ENCODE measurements at places on chromosomes 7 and 10.

DNA sequence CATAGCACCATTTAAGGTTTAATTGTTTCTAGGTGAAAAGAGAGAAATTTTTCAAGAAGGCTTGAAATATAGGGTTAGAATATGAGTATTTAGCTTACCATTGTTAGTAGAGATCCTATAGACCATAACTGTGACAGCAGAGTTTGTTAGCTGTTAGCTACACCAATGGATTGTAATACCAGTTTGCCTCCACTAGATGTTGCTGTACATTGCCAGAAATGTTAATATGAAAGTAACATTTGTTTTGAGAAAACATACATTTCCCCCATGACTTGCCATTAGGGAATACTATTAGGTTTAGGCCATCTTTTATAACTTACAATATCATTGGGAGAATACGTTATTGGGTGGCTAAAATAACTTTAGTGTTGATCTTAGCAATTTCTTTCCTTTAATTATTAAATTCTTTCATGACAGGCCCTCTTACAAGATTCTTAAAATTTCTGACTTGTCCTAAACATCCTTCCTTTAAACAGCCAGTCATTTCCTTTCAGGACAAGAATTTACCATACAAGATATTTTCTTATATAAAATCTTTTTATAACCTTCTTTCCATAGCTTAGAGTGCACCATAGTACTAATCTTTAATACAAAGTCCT lies 39.5 kb downstream of the ZNF117 start:
- DNase-seq, result no peak

DNA sequence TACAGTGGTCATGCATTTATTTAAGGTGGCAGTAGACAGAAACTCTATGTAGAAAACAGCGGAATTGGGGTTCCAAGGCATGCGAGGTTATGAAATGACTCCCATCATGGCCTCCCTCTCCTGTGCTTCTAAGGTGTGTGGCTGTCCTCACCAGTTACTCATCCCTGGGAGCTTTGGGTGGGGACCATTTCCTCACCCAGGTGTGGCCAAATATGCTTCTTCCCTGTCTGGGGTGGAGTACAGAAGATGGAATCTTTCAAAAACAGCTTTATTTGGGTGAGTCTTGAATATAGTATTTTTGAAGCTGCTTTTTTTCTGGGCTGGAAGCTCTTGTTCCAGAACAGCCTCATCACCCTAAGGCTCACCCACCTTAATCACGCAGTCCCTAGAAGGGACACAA lies 139.0 kb downstream of the NRF1 start:
- no peak for DNase-seq

DNA sequence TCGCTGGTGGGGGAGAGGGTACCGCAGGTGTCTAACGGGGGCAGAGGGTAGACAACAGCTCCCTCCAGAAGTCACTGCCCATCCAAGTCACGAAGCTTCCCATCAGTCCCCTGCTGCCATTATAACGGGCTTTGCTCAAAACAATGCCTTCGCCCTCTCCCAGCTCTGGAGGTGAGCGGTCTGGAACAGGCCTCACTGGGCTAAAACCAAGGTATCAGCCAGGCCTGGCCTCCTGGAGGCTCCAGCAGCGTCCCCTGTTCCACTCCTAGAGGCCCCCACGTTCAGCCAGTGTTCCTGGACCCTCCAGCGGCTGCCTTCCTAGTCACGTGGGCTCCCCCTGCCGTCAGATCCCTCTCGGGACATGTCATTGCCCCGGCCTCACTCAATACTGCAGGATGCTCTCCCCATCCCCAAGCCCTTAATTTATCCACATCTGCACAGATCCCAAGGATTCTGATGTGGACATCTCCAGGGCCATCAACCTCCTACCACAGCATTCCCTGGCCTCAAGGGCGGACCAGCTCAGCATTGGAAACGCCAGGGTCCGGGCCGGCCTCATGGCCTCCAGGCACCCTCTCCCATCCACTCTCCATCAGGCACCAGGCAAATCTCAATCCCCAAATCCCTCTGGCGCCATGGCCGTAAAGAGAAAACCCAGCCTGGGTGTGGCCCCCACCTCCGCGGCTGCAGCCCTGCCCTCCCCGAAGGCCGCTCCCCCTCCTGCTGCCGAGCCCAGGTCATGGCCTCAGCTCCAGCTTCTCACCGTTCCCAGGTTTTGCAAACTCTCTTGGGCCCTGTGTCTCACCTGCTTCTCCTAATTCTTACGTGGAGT lies 104.1 kb upstream of the FAM20C start:
- peak; percentile 49 for DNase-seq

GRCh38 chr10:106830006-106830405 lies 334.5 kb downstream of the SORCS1 start:
- no peak for DNase-seq

GRCh38 chr10:126209451-126209850 lies 178.8 kb downstream of the ADAM12 start:
- DNase-seq, result no peak

DNA sequence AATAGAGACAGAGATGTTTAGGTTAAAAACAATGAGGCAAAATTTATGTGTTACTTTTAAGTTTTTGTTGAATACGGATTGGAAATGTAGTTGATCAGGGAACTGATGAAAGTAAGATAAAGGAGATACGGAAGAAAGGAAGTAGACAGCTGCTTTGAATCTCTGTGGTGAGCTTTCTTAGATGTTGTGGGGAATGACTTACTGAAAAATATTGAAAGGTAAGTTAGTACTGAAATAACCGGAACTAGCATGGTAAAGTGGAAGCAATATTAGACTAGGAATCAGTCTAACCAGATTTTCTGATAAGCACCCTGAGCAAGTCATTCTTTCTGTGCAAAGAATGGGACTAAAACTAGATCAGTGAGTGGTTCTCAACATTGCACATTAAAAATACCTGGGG lies 34.8 kb downstream of the LUC7L2 start:
- DNase-seq, result no peak

DNA sequence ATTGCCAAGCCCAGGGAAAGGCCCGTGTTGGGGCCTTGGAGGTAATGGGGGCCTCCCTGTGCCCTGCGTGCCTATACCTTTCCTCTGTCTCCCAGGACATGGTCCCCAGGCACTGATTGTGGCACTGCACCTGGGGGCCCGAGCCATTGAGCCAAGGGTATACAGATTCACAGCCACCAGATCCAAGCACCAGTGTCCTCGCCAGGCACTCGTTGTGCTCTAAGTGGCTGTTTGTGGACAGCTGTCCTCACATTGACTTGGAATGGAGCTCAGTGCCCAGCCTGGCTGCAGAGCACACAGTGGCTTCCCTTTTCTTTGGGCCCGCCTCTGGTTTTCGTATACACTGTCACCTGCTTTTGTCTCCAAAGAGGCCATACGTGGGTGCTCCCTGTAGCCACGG lies 72.0 kb upstream of the BTBD16 start:
- no peak for DNase-seq

GRCh38 chr7:127047521-127047920 lies 205.2 kb downstream of the GRM8 start:
- no peak for DNase-seq

DNA sequence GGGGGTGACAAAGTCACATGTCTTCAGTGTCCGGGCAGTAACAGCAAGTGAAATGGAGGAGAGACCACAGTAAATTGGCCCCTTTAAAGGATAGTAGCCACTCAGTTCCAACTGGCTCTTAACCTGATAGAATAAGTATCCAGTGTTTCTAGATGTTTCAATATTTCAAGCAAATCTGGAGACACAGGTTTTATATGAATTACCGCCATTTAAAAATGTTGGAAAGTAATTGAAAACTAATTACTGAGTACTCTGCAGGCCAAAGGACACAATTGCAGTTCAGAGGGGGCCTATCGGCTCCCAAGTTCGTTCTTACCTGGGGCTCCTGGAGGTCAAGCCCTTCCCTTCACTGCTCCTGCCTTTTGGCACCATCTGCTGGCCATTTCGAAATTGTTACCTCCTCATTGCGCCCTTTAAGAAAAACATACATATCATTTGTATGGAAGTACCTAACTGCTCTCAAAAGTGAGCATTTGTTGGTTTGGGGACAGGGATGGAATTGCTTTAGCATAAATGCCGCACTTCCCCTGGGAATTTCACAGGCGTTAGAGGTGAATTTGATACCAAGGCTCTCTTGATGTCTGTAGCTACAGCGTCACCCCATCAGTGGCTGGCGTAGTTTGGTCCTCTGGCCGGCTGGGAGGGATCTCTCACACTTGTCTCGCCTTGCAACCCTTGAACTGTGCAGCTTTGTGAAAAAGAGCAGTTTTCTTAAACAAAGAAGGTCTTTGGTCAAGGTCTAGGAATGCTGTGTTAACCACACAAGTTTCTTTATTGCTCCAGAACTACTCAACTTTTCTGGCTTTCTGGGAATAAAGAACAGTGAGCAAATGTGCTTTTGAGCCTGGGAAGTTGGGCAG lies 220.0 kb downstream of the ARHGAP21 start:
- DNase-seq, result peak; percentile 74

DNA sequence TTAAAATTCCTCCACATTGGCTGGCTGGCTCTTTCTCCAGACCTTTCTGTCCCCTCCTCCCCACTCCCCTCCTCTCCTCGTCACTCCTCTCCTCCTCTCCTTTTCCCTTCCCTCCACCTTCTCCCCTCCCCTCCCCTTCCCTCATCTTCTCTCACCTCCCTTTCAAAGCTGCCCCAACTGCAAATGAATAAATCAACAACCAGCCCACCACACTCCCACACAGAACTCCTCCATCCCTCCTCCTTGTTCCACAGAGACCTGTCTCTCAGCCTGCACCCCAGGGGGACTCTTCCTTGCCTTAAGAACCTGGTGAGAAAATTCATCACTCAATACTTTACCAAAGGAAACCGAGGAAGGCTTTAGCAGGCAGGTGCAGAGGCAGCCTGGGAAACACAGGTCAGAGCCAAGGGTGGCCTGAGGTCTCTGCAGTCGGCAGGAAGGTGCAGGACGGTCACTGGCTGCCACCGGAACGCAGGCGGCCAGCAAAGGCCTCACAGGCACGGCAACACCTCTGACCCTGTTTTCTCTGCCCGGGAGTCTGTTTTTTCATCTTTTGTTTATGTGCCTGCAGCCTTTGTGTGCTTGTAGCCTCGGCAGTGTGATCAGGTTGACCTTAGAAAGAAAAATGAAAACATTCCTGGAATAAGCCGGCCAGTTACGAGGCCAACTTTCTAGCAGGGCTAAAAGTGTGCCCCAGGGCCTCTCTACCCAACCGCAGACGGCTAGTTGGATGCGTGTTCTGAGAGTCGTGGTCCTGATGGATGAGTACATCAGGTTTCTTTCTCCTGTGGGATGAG lies 207.6 kb upstream of the KLF6 start:
- no peak for DNase-seq

- no peak for DNase-seq
Measured at GRCh38 chr10:6167456-6167855, 35.3 kb upstream of the PFKFB3 start.

- DNase-seq, result no peak
Measured at GRCh38 chr7:87784424-87784823, 91.7 kb downstream of the SLC25A40 start.

DNA sequence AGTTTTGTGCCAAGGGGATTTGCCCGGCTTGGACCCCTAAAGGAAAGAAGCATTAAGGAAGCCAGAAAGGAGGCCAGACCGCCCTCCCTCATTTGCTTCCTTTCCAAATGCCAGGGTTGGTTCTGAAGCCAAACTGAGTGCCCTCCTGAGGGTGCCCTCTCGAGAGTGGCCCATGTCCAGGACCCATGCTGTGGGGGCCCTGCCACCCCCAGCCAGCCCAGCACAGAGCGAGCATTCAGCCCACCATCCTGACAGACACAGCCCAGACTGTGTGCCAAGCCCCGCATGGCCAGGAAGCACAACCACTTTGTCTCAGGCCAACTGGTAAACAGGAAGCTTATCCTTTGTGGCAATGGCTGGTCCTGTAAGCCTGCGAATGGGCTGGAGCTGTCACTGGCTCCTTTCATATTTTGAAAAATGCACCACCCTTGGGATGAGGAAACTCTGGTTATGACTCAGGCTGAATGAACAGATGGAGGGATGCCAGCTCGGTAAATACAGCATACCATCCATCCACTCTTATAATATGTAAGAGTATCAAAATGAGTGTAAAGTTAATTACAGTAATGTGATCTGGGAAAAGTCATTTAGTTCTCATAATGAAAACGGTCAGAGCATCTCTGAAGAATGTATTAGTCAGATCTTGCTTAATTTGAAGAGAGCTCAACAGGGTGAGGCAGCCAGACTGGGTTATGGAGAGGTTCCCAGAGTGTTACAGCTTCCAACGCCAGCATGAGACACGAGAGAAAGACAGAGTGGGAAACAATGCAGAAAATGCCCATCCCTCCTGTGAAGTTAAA lies 65.0 kb downstream of the STK17A start:
- no peak for DNase-seq

- peak; percentile 84 for DNase-seq
Measured at GRCh38 chr7:128398016-128398840, 11.6 kb downstream of the IMPDH1 start.

DNA sequence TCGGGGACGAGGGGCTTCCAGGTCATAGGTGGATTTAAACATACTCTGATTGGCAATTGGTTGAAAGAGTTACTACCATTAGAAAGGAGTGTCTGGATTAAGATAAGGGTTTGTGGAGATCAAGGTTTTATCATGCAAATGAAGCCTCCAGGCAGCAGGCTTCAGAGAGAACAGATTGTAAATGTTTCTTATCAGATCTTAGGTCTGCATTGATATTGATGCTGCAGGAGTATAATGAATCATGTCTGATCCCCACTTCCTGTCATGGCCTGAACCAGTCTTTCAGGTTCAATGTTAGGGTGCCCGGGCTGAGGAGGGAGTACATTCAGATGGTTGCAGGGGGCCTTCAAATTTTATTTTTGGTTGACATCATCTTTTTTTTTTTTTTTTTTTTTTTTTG lies 51.4 kb downstream of the SH3PXD2A start:
- DNase-seq, result no peak

DNA sequence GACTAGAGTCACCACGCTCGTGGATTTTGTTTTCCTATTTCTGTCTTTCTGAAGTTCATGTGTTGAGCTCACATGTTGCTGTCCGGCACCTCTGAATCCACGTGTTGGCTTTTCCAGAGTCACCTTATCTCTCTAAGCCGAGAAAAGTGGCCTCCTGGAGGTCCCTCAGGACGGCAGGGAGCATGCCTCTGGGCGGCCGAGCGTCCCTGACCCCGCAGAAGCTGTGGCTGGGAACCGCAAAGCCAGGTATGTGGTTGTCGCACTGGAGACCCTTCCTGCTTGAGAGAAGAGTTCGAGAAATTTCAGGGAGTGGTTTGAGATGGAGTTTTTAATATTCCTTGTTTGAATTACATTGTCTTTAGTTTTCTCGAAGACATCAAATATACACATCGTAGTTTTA lies 12.6 kb downstream of the IQCE start:
- DNase-seq, result no peak

- no peak for DNase-seq
Measured at GRCh38 chr7:77800158-77800557, 1.6 kb downstream of the PHTF2 start.

- no peak for DNase-seq
Measured at GRCh38 chr7:86825264-86825663, 181.6 kb downstream of the GRM3 start.

- no peak for DNase-seq
Measured at GRCh38 chr10:62054830-62055229, 153.3 kb downstream of the ARID5B start.

DNA sequence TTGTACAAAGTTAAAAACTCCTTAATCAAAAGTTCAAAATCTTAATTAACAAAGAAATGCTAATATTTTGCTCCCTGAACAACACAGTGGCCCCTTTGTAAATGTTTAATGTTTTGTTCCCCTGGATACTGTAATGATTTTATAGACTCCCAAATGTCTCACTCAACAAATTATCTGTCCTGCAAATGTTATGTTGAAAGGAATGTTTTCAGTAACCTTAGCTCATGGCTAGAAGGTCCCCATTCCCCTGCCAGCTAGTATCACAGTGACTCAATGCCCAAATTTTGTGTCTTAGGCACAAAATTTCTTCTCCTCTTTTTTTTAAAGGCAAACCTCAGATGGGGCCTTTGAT lies 298.9 kb downstream of the ELMO1 start:
- no peak for DNase-seq

- DNase-seq, result peak; percentile 9
Measured at GRCh38 chr7:479115-479947, 40.3 kb downstream of the PDGFA start.
